Naive thymus-derived CD4-positive, alpha-beta T cell (primary cell): ENCODE measurements at places on chromosomes 7 and 10. TPM values are rescaled to one million over a fixed set of nuclear protein-coding genes. Genes with fewer than 3 reads are reported as not detected.

DNA sequence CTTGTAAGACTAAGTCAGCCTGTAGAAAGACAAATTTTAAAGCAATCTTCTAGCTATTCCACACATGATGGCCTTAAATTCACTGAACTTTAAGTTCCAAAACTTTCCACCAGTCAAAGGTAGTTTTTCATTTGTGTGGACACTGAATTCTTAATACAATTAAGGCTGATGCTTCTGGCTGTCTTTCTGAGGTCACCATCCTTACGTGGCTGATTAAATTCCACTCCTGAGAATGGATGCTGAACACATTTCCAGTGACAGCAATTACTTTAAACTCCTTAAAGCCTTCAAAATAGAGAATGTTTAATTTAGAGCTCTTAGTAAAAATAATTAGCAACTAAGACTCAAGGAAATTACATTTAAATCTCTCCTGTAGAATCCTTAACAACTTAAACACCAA lies 142.6 kb upstream of the COL1A2 start:
- no peaks in the 10 kb centered on the region for H3K4me1 ChIP-seq
- no peak overlapping the region for H3K27ac ChIP-seq
- H3K4me3 ChIP-seq = no peak overlapping the region
- no peak for DNase-seq
- H3K36me3 ChIP-seq = no peaks in the 10 kb centered on the region

DNA sequence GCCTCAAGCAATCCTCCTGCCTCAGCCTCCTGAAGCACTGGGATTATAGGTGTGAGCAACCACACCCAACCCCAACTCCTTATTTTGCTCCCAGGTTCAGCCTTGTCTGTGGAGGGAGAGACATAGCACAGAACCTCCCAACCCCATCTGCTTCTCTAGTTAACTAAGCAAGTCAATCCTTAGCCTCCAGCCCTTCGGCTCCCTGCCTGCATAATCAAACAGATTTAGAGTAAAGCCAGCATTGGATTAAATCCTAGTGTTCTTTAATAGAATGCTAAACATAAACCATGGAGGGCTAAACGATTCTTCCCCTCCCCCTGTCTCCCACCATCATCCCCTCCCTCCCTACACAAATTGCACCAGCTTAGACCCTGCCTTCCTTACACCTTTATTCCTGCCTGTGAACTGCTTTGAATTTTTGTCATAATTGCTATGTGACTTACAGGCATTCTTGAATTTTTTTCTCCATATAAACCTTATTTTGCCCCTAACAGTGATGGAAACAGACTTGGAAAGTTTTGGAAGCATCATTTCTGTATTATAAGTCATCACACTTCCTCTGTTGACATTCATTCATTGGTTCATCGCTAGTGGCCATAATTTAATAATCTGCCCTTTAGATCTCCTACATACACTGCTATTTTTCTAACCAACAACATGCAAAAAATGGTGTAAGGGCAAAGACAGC lies 72.6 kb upstream of the TOMM7 start:
- H3K27ac ChIP-seq = no peak overlapping the region
- no peaks in the 10 kb centered on the region for H3K27me3 ChIP-seq
- no peak overlapping the region for H3K4me3 ChIP-seq
- no peak for DNase-seq
- no peaks in the 10 kb centered on the region for H3K36me3 ChIP-seq

DNA sequence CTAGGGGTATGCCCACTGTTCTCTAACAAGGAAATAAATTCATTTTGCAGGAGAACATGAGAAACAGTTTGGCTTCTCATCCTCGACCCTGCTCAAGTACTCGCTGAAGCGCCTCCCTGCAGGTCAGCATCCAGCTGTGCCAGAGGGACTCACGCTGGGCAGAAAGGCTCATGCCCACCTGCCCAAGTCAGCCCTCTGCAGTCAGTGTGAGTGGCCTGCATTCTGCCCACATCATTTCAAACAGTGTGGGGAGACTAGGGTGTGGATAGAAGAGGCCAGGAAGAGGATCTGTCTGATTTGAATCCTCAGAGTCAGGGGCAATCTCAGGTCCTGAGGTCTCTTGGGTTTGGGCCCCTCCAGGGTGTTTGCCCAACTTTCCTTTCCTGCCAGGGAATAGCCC lies 297.8 kb downstream of the ELMO1 start:
- H3K36me3 ChIP-seq = peaks cover 31% of the 10 kb centered on the region
- H3K4me3 ChIP-seq = no peak overlapping the region
- DNase-seq = no peak

DNA sequence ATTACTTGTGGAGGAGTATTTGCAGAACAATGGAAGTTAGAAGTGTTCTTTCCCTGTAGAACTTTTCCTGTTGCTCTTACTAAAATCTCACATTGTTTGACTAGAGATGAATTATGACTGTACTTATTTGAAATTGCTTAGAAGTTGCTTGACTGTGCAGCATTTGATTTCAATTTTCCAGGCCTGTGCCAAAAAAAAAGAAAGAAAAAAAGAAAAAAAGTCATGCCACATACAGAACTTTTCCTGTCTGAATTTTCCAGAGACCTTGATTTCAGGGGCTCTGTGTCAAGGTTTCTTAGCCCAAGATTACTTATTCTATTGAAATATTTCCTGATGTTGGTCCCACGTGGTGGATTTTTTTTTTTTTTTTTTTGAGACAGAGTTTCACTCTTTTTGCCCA lies 3.5 kb upstream of the FAM171A1 start:
- DNase-seq = no peak
- H3K4me3 ChIP-seq = no peak overlapping the region
- no peak overlapping the region for H3K27ac ChIP-seq

GRCh38 chr7:30683816-30684215 lies 1.6 kb upstream of the CRHR2 start:
- H3K27ac ChIP-seq = no peak overlapping the region
- no peak overlapping the region for H3K4me3 ChIP-seq
- H3K4me1 ChIP-seq = peaks cover 5% of the 10 kb centered on the region
- no peaks in the 10 kb centered on the region for H3K36me3 ChIP-seq
- no peak for DNase-seq

DNA sequence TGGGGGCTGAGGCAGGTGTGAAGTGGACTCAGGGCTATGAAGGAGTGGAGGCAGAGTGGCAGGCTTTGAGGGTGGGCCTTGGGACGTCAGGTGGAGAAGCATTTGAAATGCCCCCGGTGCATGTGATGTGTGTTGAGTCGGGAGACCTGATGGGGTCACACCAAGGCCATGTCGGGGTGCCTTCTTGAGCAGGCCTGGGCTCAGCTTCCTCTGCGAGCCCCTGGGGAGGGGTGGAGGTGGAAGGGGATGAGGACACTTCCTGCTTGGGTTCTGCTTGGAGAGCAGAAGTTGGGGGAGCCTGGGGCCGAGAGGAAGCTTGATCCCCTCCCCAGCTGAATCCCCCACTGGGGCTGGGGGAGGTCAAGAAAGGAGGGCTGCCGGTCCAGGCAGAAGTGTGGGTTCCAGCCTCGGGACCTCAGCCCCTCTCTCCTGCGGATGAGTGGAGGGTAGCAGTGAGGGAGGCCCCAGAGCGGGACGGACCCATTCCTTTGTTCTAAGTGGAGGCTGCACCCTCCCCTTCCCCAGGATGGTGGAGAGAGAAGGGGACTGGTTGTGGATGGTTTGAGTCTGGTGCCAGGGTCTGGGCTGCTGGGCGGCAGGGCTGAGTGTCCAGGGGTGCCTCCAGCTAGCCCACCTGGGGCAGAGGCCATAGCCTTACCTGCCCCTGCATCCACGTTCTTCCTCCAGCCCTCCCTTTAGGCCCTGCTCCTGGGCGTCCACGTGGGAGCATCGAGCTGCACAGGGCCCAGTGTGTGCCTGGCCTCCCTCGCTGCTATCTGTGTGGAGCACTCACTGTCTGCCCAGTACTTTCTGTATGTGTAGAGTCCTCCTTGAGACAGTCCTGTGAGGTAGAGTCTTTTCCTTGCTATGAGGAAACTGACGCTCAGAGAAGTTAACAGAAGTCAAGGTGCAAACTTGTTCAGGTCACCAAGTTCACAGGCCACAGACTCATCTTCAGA lies 36.7 kb downstream of the PRF1 start:
- H3K27me3 ChIP-seq = no peaks in the 10 kb centered on the region
- H3K27ac ChIP-seq = no peak overlapping the region
- no peak for DNase-seq
- no peaks in the 10 kb centered on the region for H3K36me3 ChIP-seq

HOXA13 gene
- not detected for total RNA-seq

INA gene
- not detected for total RNA-seq
